ENCODE measurements at places on chromosomes 16 and 17. TPM values are rescaled to one million over a fixed set of nuclear protein-coding genes. Genes with fewer than 3 reads are reported as not detected.

The OTOP3 gene
- not detected for polyA plus RNA-seq

The GAST gene
- polyA plus RNA-seq: not detected

The LRRC37A3 gene
- polyA plus RNA-seq: 5.7 TPM

The HAS3 gene
- polyA plus RNA-seq: 0.14 TPM

The NTN1 gene
- 0.21 TPM for polyA plus RNA-seq

The CDRT15L2 gene
- not detected for polyA plus RNA-seq

The TBC1D3G gene
- not detected for polyA plus RNA-seq

The KCNH6 gene
- polyA plus RNA-seq: not detected

The KRTAP4-1 gene
- not detected for polyA plus RNA-seq

DNA sequence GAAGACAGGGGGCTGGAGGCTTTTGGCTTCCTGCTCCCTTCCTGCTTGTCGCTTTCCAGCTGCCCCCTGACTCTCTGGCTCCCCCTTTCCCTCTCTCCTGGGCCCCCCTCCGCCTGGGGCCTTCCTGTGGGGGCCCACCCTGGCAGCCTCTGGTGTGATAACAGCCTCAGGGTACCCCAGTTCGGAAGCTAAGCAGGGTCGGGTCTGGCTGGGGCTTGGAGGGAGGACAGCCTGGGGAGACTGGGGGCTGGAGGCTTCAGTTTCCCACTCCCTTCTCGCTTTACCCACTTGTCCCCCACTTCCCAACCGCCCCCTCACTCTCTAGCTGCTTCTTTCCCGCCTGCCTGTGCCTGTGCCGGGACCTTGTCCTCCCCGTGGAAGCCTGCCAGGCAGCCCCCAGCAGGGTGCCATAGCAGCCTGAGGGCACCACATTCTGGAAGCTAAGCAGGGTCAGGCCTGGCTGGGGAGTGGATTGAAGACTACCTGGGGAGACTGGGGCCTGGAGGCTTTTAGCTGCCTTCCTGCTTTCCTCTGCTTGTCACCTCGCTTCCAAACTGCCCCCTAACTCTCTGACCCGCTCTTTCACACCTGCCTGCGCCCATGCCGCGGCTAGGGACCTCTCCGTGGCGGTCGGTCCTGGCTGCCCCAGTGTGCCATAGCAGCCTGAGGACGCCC is 2275.5 kb downstream of the TP53TG3F start:
- DNase-seq: no peak

- no peak for DNase-seq
These were observed 11.0 kb upstream of the EEF2KMT start for GRCh38 chr16:5108505-5109158.

GRCh38 chr17:67549820-67550219 is 167.9 kb upstream of the NOL11 start:
- DNase-seq: no peak

DNA sequence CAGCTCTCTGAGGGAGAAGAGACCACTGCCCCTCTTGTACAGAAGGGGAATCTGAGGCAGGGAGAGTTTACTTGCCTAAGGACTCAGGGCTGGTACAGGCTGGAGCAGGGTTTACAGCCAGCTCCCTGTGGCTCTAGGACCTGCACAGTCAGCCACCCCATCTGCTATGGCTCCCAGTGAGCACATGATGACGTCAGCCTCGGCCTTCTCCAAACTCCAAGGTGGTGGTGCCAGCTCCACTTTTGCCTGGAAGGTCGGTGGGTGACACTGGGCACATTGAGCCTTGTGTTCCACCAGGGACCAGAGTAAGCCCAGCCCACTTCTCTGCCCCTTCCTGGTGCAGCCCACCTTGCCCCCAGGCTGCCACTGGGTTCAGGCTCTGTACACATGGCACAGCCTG is 202.2 kb downstream of the ENGASE start:
- peak; percentile 21 for DNase-seq

- peak; percentile 53 for DNase-seq
These were observed 832 bp downstream of the CARHSP1 start for GRCh38 chr16:8867932-8868415.

DNA sequence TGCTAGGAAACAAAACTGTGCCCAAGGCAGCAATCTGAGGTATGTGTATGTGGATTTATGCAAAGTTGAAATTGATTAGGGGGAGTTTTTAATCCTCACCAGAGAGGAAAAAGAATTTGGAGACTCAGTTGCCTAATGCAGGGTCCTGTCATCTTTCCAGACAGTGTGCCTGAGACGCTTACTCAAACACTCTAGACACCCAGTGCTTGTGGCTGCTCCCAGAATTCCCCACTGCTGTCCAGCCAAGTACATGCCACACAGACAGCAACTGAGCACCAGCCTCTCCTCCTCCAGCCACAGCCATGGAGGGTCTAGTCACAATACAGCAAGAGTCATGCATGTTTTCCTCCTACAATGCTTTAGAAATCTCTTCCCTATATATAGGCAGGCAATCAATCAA is 118.1 kb downstream of the HIC1 start:
- DNase-seq: peak; percentile 82

DNA sequence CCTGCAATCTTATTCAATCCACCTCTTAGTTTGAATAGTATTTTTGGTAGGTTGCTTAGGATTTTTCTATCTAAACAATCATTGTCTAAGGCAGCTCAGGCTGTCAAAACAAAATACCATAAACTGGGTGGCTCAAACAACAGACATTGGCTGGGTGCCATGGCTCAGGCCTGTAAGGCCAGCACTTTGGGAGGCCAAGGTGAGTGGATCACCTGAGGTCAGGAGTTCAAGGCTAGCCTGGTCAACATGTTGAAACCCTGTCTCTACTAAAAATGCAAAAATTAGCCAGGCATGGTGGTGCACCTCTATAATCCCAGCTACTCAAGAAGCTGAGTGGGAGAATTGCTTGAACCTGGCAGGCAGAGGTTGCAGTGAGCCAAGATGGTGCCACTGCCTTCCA is 126.7 kb downstream of the CYLD start:
- DNase-seq: no peak

GRCh38 chr16:87453326-87453725 is 39.5 kb downstream of the ZCCHC14 start:
- no peak for DNase-seq

GRCh38 chr17:28792877-28793661 is 49.3 kb downstream of the TRAF4 start:
- no peak for DNase-seq

GRCh38 chr17:29591737-29592608 is 959 bp upstream of the ANKRD13B start:
- peak; percentile 84 for DNase-seq

GRCh38 chr17:48391444-48391843 is 38.6 kb downstream of the SKAP1 start:
- no peak for DNase-seq

DNA sequence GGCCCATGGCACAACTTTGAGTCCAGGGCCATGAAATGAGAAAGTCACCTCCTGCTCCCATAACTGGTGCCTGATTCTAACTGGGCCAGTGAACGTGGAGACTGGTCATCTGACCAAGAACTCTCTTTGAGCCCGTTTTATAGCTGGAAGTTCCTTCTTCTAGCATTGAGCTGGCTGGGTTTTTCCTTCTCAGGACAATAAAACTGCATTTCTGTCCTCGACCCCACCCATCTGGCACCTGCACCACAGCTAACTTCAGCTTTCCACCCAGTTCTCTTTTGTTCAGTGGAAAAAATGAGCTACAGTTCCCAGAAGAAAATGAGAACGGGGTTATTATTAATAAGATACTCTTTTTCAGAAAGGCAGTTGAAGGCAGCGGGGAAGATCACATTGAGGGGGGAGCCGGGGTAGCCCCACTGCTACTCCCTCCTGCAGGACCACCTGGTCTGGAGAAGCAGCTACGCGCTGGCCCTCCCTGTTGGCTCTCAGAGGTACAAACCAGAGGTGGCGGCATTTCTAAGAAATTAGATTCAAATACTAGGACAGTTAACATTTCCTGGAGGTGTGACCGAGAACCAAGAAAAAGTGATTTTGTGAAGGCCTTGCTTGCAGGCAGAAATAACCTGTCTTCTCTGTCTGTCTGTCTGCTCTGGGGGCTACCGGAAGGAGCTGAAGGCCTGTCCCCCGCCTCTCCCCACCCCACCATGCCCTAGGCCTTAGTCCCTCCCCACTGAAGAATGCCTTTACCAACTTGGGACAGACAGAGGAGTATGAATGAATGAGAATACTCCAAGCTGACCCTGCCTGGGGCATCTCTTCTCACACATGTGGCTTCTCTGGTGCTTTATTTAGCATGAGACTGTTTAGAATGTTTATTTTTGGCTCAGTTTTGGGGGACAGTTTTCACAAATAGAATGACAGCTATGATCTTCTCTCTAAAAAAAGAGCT is 123.9 kb downstream of the XYLT1 start:
- DNase-seq: no peak

- DNase-seq: peak; percentile 90
These were observed 90.0 kb upstream of the TBX2 start for GRCh38 chr17:61309362-61310256.

DNA sequence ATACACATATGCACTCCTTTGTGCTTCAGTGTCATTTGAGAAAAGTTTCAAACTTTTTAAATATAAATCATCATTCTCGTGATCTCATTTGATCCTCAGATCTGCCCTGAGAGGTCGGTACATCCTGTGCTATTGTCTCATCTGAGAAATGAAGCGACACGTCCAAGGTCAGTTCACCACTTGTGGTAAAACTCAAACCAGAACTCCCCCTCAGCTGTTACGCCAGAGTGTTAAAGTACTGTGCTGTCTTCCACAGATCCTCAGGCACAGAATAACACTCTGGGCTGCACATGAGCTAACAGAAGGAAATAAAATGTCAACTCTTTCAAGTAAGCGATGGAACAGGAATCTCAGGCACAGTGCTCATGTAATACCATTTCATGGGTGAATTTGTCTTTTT is 31.4 kb downstream of the ANKFN1 start:
- DNase-seq: no peak

GRCh38 chr17:57782062-57782490 is 37.0 kb upstream of the CCDC182 start:
- DNase-seq: no peak

DNA sequence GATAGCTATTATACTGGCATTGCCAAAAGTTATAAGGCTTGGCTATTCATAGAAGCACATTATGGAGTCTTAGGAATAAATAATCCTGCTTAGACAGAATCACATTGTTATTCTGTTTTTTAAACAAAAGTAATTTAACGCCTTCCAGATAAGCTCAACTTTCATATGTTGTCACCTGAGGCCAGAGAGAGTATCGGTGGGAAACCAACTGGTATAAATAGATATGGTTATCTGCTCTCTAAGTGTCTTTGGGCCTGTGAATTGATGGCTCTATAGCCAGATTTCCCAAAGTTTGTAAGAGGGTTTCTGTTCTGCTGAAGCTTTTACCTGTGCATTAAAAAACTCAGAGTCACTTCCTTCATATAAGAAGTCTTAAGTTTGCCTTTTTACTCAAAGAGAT is 1449.4 kb downstream of the CDH11 start:
- no peak for DNase-seq

- DNase-seq: no peak
These were observed 87.5 kb upstream of the SDK2 start for GRCh38 chr17:73731733-73732132.

DNA sequence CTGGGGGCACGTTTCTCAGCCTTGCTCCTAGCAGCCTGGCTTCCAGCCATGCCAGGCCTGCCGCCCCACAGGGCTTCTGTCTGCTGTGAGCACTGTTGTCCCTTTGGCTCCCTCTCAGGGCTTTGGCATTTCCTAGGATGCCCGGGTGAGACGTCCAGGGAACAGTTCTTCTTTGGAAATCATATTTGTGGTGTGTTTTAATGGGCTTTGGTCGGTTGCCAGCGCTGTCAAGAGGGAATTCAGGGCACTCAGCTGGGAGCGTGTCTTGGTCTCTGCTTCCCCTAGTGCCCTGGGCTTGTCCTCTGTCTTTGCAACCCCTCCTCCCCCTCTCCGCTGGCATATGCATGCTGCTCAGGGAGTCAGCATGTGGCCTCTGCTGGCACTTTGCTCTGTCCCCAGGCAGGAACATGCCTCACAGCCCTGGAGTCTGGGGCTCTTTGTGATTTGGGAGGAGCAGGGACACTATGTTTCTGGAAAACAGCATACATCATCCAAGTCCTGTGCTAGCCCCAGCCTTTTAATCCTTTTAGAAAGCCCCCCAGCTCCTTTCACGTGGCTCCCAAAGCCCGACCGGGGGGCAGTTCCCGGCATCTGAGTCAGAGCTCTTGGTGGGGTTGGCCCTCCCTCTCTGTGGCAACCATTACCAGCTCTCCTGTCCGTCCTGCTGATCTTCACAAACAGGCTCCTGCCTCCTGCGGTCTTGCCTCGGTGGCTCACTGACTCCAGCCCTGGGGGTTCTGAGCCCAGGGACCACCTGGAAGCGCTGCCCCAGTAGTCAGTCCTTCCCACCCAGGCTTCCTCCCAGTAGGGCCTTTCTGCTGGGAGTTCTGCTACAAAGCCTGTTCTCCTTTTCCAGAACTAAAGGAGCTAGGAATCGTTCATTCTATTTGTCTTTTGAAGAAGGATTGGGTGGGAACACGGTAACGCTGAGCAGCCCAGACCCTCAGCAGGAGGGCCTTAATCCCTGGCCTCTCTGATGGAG is 26.7 kb downstream of the SAP30BP start:
- DNase-seq: peak; percentile 96

- no peak for DNase-seq
These were observed 59.8 kb upstream of the NLRP1 start for GRCh38 chr17:5644065-5644464.
